Hematopoietic multipotent progenitor cell treated with erythropoietin and hydrocortisone succinate and interleukin-3 and kit ligand, for 15 days (in vitro differentiated cells): ENCODE measurements at places on chromosomes 2 and 18.
A peak's percentile ranks its signal among the peaks of the same experiment; 100 is the strongest.

- DNase-seq: no peak
Measured at GRCh38 chr2:196955036-196955435, 28.5 kb upstream of the PGAP1 start.

GRCh38 chr2:47064106-47064505 lies 91.0 kb downstream of the STPG4 start:
- DNase-seq: no peak

DNA sequence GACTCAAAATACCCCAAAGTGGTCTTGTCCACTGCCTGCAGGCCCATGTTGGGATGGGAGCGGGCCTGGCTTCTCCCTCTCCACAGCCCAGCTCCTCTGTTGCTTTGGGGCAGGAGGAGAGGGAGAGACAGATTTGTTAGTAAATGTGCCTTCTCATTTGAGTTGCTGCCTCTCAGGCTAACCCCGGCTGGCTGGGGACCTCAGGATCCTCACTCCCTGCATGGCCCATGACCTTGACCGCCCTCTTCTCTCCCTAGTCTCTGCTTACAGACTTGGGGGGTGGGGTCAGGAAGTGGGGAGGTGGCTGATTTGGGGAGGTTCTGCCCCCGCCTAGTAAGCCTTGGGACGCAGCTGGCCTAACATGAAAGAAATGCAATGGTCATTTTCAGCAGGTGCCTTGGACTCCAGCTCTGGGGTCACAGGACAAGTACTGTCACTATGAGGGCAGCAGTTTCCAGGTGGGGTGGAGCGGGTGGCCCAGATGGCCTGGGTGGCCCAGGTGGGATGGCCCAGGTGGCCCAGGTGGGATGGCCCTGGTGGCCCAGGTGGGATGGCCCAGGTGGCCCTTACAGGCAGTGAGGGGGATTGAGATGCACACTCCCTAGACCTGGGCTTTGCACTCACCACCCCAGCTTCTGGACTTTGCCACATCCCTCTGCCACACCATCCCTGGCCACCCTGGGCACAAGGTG lies 24.1 kb downstream of the HJURP start:
- DNase-seq: no peak

DNA sequence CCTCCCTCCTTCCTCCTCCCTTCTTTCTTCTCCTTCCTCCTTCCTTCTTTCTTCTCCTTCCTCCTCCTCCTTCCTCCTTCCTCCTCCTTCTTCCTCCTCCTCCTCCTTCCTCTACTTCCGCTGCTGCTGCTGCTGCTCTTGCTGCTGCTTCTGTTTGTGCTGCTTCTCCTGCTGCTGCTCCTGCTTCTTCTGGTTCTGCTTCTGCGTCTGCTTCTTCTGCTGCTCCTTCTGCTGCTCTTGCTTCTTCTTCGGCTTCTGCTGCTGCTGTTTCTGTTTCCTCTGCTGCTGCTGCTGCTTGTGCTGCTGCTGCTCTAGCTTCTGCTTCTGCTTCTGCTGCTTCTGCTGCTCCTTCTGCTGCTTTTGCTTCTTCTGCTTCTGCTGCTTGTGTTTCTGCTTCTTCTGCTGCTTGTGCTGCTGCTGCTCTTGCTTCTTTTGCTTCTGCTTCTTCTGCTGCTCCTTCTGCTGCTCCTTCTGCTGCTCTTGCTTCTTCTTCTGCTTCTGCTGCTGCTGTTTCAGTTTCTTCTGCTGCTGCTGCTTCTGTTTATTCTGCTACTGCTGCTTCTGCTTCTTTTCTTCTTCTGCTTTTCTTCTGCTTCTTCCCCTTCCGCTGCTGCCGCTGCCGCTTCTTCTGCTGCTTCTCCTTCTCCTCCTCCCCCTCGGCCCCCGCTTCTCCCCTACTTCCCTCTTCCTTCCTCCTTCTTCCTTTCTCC lies 8.6 kb downstream of the SNRNP27 start:
- no peak for DNase-seq

DNA sequence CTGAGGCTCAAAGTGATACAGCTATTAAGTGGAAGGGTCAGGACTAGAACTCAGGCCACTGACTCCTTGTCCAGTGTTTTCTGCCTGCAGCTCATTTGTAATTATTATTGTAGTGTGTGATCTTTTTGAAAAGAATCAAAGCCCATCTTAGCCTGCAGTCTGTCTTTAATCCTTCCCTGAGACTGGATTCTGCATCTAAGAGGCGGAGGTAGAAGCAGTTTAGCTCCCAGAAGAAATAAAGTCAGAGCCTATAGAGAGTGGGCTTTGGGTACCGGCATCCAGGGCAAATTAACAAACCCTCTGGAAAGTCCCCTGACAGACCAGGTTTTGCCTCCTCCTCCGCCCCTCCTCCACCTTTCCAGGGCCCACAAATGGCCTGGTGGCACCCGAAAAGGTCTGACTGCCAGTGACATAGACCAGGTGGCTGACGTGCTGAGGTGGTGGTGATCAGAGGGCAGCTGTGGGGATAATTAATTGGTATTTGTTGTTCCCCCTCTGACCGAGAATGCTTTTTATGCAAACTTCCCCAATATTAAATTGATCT lies 2.2 kb upstream of the RAX start:
- no peak for DNase-seq

DNA sequence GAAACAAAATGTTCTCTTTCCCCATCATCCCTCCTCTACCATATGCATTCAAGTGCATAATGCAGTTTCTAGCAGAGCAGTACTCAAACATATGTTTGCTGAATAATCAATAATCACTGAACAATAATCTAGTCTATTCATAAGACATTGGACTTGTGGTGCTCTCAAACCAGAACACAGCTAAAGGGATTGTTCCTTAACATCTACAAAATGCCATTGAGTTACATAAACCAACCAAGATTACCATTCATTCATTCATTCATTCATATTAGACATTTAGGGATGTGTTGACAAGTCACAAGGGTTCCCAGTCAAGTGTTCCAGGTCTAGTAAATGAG lies 3.9 kb downstream of the CLHC1 start:
- no peak for DNase-seq

DNA sequence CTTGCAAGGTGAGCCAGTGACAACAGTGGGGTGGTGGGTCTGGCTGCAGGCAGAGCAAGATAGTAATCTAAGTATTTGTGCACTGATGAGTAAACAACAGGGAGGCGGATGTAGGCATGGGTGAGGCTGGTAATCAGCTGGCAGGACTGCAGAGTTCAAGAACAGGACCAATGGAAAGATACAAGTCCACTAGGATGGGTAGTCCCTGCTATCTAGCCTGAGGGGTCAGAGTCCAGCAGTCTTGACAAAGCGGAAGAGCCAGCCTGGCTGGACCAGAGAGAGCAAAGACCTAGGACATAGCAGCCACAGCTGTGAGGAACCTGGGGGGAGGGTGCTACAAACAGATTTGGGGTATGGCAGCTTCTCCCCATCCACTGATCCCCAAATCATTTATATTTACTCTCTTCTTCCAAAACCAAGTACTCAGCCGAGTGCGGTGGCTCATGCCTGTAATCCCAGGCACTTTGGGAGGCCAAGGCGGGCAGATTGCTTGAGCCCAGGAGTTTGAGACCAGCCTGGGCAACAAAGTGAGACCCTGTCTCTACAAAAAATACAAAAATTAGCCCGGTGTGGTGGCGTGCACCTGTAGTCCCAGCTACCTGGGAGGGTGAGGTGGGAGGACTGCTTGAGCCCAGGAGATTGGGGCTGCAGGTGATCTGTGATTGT lies 25.9 kb downstream of the VIL1 start:
- no peak for DNase-seq

GRCh38 chr2:38446906-38447561 lies 70.0 kb upstream of the ATL2 start:
- no peak for DNase-seq

- DNase-seq: peak; percentile 47
Measured at GRCh38 chr2:232761301-232761907, 15.0 kb downstream of the KCNJ13 start.

DNA sequence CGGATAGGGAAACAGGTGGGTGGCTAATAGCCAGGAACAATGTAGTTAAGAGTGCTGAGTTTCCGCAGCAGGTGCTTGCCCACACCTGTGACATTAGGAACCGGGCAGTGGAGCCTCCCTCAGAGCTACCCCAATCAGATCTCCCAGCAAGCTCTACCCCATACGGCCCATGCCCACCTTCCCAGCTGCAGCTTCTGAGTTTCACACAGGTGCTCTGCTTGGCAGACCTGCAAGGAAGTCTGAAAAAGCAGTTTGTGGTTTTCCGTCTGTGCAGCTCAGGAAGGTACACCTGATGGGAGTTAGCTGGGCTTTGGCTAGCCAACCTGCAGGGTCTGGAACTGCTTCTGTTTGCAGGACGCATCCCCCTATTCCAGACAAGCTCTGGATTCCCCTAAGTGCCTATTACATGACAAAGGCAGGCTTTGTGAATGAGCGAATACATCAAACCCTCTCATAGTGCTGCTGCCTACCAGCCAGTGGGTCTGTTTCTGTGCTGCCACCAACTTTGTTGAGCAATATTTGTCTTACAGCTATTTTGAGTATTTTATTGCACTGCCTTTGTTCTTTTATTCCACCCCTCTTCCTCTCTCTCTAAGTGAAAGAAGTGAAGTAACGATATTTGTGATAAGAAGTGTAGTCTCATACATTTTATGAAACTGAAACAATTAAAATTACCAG lies 24.7 kb upstream of the CEP68 start:
- DNase-seq: no peak

- DNase-seq: no peak
Measured at GRCh38 chr18:58813561-58814225, 51.0 kb upstream of the ZNF532 start.

GRCh38 chr2:218896501-218897393 lies 16.1 kb downstream of the WNT10A start:
- DNase-seq: no peak

DNA sequence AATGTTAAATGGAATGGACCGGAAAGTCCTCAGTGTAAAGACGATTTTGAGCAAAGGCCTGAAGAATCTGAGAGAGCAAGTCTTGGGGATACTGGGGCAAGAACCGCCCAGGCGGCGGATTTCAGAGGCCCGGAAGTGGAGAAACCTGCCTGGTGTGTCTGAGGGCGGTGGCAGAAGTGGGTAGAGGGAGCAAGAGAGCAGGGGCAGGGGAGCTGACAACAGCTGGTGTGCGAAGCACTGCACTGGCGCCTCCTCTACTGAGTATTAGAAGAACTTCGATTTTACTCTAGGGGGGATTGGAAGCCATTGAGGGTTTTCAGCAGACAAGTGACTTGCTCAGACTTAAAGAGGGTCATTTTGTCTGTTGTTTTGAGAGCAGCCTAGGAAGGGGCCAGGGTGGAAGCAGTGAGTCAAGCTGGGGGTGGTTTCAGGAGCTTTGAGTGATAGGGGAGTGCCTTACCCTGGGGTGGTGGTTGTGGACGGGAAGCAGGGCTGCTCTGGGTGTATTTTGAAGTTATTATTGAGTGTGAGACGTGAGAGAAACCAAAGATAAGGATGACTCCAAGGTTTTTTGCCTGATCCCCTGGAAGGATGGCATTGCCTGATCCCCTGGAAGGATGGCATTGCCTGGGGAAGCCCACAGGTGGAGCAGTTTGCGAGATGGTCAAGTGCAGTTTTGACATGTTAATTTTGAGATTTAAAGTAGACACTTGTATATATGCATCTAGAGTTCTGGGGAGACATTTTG lies 52.5 kb downstream of the ZNF236 start:
- no peak for DNase-seq

GRCh38 chr2:7020468-7020867 lies 103.3 kb downstream of the RNF144A start:
- DNase-seq: no peak

DNA sequence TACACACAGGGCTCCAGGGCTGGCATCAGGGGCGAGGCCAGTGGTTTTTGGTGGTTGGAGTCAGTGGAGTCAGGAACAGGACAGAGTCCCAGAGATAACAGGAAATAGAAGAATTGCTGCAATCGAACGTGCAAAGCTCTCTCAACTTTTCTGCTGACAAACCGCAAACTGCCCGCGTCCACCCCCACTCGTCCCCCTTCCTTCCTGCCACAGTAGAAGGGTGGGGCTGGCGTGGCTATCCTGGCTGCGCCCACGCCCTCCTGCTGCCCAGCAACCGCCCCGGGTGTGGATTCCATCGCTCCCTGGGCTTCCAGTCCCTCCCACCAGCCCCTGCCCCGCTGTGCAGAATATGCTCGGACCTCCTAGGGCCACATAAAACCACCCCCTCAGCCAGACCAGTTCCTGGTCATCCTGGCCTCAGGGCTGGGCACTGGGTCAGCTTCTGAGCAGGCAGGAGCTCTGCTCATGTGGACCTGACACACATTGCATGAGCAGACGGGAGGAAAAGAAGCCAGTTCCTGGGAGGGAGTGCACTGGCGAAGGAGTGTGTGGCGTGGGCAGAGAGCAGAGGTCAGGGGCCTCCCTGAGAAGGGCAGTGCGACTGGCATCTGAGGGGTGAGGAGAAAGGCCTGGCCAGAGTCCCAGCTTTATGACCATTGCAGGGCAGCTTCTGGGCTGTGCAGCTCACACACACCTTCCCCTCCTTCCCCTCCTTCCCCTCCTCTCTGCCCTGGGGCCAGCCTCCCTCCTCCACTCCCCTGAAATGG lies 85.4 kb upstream of the ATG16L1 start:
- peak; percentile 68 for DNase-seq

- no peak for DNase-seq
Measured at GRCh38 chr2:204947405-204947804, 402.1 kb downstream of the PARD3B start.

GRCh38 chr18:23618862-23619387 lies 32.6 kb upstream of the NPC1 start:
- DNase-seq: no peak

- DNase-seq: no peak
Measured at GRCh38 chr2:73426176-73426575, 40.5 kb downstream of the ALMS1 start.

GRCh38 chr2:217045700-217046475 lies 186.0 kb upstream of the TNP1 start:
- DNase-seq: no peak

DNA sequence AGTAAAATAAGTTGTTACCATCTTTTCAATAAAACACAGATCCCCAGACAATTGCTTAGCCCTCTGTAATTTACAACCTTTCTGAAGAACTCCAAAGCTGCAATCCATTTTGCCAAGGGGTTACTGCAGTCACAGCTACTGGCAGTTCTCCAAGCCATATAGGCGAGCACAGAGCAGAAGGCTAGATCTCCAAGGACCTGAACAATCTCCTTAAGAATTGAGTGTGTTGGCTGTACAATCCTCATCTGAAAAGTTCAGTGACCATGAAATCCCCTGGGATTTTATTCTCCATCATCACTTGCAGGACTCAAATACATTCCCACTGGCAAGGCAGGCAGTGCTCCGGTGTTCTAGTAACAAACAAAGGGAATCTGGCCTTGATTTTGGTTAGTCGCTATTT lies 103.9 kb upstream of the LRP1B start:
- no peak for DNase-seq

GRCh38 chr2:205407984-205408383 lies 274.3 kb upstream of the NRP2 start:
- DNase-seq: no peak

DNA sequence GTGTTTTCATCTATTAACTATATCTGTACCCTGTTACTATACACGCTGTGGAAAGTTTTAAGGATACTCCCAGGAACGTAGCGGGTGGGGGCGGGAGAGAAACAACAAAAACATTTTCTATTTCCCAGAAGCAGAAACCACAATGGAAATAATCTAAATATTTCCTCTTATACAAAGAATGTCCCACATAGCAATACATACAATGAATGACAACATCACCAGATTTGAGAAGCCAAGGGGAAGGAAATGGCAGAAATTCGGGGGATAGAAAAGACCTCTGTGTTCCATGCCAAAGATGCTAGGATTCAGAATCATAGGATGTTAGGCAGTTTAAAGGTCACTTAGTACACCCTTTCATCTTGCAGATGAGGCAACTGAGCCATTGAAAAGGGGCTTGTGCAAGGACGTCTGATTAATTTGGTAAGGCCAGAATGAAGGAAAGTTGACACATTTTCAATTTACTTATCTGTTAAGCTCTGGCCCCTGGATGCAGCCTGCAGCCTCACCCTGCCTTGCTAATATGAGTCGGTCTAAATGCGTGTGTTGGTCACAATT lies 41.1 kb upstream of the SCYGR1 start:
- DNase-seq: no peak
